Activated naive CD8-positive, alpha-beta T cell treated with anti-CD3 and anti-CD28 coated beads for 36 hours (primary cell): ENCODE measurements at places on chromosomes 3 and 15. TPM values are rescaled to one million over a fixed set of nuclear protein-coding genes. Genes with fewer than 3 reads are reported as not detected.

POU1F1 gene
- total RNA-seq, result not detected

PSTPIP1 gene
- 93.4 TPM for total RNA-seq

MAP1A gene
- total RNA-seq, result 0.68 TPM

NXPE3 gene
- 22.5 TPM for total RNA-seq

PIERCE2 gene
- total RNA-seq, result not detected

CA12 gene
- not detected for total RNA-seq

RGMA gene
- total RNA-seq, result 0.08 TPM

GRCh38 chr15:85024509-85025336 lies 43.1 kb downstream of the PDE8A start:
- no peak for DNase-seq

DNA sequence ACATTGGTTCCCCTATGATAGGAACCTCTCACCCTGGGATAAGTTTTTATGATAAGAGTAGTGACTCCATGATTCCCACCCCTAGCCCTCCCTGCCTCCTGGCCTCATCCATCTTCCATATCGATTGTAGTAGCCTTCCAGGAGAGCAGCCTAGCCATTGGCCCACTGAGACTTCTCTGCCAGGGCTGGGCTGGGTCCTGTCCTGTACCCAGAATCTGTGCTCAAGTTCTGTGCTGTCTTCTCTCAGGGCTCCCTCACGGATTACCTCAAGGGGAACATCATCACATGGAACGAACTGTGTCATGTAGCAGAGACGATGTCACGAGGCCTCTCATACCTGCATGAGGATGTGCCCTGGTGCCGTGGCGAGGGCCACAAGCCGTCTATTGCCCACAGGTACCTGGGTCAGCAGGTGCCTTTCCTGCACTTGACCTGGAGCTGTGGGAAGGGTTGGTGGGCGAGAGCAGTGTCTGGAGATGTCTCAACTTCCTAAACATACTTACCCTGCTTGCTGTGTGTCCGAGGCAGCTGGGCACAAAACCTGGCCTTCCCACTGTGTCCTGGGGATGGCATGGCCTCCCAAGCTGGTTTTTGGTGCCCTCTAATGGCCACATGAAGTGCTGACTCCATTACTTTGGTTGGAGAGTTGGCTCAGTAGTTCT lies 16.6 kb upstream of the EXOG start:
- DNase-seq, result peak; percentile 34

GRCh38 chr3:42708611-42709151 lies 6.1 kb upstream of the HHATL start:
- no peak for DNase-seq

DNA sequence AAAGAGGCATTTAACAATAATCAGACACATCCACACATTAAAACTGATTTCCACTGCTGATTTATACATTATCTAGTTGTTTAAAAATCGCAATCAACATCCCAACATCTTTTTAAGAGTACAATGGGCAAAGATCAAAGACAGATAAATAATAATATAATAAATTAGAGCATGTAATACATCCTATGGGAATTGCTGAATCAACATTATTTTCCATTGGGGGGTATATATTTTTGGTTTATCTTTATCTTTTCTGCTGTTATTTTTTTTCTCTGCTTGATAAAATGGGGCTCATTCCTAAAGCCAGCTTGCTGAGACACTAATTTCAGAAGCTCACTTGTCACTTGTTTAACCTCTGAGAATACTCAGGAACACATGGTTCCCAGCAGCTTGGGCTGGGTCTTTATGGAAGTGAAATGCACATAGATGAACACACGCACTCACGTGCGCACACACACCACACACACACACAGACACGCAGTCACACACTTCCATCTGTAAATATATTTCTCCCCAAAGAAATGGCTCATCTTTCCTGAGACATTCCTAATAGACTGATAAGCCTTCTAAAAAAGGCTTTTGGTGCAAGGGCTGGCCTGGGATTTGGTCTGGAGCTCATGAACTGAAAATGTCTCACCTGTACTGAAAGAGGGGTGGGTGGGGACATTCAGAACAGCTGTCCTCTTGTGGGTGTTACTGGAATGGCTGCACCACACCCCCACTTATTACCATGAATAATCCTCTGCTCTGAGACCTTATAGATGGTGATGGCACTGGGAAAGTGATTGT lies 3.5 kb upstream of the PPIB start:
- no peak for DNase-seq

GRCh38 chr15:62824111-62825015 lies 218.2 kb upstream of the TPM1 start:
- no peak for DNase-seq

DNA sequence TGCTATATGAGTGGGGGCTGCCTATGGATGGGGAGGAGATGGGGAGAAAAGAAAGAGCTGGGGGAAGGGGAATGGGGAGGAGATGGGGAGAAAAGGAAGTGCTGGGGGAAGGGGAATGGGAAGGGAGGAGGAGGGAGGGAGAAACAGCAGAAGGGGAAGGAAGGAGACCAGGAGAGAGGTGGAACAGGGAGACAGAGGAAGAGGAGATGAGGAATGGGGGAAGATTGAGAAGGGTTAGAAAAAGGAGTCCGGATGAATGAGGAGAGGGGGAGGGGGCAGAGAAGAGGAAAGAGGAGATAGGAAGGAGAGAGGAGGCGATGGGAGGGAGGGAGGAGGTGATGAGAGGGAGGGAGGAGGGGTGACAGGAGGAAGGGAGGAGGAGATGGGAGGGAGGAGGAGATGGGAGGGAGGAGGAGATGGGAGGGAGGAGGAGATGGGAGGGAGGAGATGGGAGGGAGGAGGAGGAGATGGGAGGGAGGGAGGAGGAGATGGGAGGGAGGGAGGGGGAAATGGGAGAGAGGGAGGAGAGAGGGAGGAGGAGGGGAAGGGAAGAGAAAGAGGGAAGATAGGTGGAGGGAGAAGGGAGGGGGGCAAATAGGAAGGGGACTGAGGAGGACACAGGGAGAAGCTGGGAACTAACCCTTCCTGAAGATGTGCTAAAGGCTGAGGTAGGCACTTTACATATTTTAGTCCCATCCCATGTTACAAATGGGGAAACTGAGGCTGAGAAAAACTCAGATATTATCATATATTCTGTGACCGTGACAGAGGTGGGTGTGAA lies 6.6 kb upstream of the BCL2L10 start:
- DNase-seq, result no peak
